AG04450 (cell line): ENCODE measurements at places on chromosomes 12 and 14. TPM values are rescaled to one million over a fixed set of nuclear protein-coding genes. Genes with fewer than 3 reads are reported as not detected.

The TPI1 gene
- polyA plus RNA-seq: 1,246 and 1,347 TPM in 2 replicates

DNA sequence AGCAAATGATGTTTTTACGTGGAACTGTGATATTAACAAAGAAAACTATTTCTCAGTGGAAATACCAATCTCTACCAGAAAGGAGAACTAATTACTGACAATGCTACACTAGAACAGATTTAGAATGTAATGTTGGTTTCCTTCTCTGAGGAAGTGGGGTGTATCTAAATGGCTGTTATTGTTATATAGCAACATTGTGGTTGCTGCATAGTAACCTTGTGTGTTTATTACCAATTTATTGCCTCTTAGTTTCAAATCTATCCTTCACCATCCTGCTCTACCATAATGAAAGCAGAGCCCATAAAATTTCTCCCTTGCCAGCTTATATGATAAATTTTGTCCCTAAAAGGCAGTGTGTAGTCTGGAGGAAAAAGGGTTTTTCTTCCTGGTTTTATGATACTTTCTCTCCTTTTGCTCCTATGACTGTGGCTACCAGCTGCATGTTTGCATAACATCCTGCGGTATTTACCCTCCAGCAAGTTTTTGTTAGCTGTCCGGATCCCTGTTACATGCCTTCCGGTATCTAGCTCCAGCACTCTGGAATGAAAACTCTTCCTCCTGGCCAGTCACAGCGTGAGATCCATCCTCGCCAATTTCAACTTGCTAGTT is 5.7 kb upstream of the KLRK1 start:
- DNase-seq: peak; percentile 23

DNA sequence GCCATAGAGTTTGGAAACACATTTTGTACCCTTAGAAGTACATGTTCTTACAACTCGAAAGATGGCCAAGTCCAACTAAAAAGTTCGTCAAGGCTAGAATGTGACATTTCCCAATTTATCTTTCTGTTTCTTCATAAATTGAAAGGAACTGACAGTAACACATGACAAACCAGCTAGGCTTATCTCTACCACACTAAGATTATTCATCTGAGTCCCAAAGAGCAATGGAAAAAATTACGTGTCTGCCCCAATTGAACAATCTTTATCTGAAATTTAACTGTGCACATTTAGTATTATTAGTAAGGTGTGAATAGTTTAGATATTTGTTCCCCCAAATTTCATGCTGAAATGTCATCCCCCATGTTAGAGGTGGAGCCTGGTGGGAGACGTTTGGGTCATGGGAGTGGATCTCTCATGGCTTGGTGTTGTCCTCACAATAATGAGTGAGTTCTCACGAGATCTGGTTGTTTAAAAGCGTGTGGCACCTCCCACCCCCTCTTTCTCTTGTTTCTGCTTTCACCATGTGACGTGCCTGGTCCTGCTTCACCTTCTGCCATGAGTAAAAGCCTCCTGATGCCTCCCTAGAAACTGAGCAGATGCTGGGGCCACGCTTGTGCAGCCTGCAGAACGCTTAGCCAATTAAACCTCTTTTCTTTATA is 13.3 kb downstream of the CPM start:
- no peak for DNase-seq

GRCh38 chr14:102883089-102883541 is 39.3 kb upstream of the AMN start:
- no peak for DNase-seq

- DNase-seq: no peak
Observed at GRCh38 chr14:89206389-89207031, 210.5 kb downstream of the FOXN3 start.

DNA sequence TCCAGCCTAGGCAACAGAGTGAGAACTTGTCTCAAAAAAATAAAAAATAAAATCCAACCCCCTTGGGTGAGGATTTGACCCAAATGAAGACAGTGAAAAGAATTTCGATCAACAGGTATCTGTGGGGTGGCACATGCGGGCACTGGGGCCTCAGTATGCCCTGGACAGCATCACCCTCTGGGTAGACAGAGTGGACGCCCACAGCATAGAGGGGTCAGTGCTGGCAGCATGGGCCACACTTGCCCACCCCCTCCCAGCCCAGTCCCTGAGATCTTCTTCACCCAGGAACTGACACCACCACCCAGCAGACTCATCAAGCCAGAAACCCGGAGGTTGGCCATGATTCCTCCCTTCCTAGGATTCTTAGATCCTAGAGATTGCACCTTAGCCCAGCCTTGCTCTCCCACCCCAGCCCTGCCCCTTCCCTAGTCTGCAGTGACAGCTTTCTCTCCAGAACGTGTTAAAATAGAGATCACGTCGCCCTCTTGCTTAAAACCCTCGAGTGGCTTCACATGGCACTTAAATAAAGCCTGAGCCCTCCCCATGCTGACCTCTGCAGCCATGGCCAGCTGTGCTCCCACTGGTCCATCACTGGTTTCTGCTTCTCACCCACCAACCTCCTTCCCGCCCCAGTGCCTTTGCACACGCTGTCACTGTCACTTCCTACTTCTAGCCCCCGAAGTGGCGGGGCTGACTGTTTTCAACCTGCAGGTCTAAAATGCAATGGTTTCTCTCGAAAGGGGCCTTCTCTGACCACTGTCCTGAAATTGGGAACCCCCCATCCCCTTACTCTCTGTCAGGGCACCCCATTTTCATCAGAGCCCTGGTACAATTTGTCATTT is 26.2 kb upstream of the DYNC1H1 start:
- no peak for DNase-seq

DNA sequence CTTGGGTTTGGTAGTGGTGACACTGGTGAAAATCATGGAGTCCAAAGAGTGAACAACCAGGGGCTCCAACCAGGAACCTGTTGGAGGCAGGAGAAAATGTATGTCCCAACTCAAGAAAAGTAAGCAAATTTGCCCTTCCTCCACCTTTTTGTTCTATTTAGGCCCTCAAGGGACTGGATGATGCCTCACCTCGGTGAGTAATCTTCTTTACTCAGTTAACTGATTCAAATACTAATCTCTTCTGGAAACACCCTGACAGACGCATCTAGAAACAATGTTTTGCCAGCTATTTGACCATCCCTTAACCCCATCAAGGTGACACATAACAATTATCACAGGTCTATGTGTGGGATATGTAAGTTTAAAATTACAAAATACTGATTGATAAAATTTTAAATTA is 272.4 kb upstream of the FOXG1 start:
- DNase-seq: no peak
